Suppressor macrophage (primary cell): ENCODE measurements at places on chromosomes 12 and 14.
A peak's percentile ranks its signal among the peaks of the same experiment; 100 is the strongest.

DNA sequence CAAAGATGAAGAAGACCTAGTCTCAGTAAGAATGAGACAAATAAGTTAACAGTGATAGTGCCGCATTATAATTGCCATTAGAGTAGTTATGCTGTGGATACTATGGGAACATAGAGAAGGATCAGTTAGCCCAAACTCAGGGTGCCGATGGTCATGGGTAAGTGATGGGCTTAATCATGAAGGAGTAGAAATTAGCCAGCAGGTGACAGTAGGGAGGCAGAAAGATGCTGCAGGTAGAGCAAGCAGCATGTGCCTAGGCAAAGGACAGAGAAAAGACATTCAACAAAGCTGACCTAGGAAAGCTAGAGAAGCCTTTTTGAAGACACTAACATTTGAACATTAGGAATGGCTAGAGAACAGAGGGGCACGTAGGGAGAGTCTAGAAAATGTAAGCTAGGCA is 30.6 kb upstream of the PTPRQ start:
- DNase-seq: no peak

- DNase-seq: no peak
These were observed 744 bp downstream of the ATP5MC2 start for GRCh38 chr12:53674977-53675700.

DNA sequence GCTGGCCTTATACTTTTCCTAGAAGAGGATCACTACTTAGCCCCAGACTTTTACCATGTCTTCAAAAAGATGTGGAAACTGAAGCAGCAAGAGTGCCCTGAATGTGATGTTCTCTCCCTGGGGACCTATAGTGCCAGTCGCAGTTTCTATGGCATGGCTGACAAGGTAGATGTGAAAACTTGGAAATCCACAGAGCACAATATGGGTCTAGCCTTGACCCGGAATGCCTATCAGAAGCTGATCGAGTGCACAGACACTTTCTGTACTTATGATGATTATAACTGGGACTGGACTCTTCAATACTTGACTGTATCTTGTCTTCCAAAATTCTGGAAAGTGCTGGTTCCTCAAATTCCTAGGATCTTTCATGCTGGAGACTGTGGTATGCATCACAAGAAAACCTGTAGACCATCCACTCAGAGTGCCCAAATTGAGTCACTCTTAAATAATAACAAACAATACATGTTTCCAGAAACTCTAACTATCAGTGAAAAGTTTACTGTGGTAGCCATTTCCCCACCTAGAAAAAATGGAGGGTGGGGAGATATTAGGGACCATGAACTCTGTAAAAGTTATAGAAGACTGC is 1.5 kb downstream of the MGAT2 start:
- no peak for DNase-seq

GRCh38 chr12:22755629-22756028 is 130.7 kb downstream of the ETNK1 start:
- DNase-seq: peak; percentile 58

DNA sequence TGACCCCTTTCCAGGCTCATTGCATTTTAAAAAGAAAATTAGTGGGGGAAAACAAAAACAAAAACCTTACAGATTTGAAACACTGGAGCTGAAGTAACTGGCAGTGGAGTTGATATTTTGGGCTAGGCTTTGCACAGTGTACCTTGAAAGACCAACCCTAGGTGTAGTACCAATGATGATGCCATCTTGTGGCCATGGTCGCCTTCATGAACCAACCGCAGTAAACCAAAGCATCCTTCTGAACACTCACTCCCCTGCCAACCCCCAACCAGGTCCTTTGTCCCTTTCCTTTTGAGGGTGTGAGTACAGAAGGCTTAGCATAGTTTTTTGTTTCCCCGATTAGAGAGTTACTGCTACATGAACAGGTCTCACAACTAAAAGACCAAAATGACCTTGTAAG is 5.9 kb downstream of the TOMM20L start:
- DNase-seq: no peak

DNA sequence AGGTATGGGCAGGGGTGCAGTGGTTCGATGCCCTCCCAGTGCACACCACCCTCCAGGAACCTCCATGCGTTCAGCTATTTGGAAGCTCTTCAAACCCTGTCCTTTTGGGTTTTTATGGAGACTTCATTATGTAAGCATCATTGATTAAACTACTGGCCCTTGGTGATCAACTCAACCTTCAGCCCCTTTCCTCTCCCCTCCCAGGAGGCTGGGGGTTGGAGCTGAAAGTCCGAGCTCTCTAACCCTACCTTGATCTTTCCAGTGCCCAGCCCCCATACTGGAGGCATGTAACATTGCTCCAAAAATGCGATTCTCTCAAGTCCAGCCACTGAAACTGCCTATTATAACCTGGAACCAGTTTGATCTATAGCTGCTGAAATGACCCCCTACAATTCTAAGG is 188.1 kb downstream of the IPO8 start:
- no peak for DNase-seq

DNA sequence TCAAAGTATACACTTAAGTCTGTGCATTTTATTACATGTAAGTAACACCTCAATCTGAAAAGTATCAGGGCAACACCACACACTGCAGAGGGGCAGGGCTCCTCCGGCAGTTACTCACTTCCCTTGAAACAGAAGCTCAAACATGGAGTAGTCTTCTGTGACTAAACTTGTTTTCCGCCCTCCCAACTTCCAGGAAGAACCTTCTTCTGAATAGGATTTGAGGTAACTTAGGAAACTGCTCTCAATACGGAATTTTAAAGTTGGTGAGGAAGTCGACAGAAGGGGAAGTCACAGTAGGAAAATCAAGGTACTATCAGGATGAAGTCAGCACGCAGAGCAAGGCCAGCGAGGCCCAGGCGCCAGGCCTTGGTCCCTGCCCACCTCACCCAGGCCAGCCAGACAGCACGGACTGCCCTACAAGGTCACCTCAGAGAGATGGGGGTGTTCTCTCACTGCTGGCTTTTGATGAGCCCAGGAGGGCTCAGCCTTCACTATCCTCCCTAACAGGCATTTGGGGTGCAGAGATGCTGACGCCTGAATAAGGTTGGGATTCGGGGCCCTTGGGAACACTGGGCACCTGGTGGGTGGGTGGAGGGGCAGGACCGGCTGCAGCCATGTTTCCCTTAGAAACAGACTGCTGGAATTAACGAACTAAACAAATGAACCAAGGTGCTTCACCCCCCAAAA is 5.8 kb downstream of the ANKRD9 start:
- DNase-seq: no peak

DNA sequence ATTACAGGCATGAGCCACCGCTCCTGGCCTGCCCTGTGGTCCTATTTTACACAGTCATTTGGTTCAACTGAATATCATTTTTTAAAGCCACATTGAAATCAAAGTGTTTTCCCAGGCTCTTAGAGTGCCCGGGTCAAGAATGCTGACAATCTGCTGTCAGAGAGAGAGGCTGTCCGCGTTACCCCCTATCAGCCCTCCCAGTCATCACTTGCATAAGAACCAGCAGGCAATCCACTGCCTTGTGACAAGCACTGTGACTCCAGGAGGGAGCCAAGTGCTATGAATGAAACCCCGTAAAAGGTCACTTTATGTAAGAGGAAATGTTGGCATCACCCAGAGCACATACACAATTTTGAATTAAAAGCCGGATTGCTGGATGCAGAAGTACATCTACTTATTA is 13.5 kb downstream of the PHLDA1 start:
- DNase-seq: peak; percentile 95

GRCh38 chr12:24773996-24774395 is 174.9 kb downstream of the BCAT1 start:
- no peak for DNase-seq

GRCh38 chr14:21049271-21049673 is 7.1 kb downstream of the RNASE7 start:
- DNase-seq: no peak

- DNase-seq: no peak
These were observed 70.7 kb downstream of the SUSD6 start for GRCh38 chr14:69682136-69682535.

GRCh38 chr14:72089625-72090024 is 157.4 kb downstream of the RGS6 start:
- no peak for DNase-seq

- no peak for DNase-seq
These were observed 226.3 kb upstream of the GRIP1 start for GRCh38 chr12:66905201-66905600.

DNA sequence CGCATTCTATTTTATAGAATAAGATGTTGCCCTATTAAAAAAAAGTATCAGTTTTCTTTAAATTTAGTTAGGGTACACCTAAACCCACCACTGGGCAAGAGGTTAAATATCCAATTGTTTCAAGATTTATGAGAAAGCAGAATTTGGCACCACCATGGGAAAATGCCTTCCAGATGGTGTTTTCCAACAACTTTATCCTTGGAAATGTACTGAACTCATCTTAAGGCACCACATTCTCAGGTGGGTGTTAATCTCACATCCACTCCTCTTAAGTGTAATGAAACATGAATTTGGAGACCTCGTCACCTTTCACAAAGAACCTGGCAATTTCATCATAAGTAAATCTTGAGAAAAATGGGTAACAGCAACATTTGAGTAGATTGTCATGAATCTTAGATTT is 13.1 kb downstream of the CBX5 start:
- no peak for DNase-seq

DNA sequence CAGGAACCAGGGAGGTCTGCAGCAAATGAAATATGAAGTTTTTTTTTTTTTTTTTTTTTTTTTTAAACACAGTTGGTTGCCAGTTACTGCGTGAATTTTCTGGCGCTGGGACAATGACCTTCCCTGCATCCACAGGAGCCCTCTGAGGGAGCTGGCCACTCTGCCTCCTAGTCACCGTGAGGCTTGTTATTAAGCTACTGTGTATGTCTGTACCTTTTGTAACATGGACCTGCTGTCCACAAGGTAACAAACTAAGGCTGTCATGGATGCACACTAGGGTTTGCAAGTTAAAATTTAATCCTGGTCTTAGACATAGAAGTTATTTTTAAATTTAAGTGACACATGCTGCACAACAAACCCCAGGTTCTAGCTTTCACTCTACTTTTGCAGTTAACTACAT is 211.0 kb downstream of the SSPN start:
- no peak for DNase-seq

DNA sequence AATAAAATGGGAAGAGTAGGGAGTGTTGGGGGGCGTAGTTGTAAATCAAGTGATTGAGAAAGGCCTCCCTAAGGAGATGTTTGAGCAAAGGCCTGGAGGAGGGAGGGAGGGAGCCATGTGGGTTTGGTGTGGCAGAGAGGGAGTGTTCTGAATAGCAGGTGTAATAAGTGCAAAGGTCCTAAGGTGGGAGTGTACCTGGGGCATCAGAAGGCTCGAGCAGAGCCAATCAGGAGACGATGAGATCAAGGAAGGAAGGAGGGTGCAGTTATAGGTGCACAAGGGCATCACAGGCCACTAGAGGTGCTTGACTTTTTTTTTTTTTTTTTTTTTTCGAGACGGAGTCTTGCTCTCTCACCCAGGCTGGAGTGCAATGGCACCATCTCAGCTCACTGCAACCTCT is 77.9 kb upstream of the PLXNC1 start:
- DNase-seq: no peak

- DNase-seq: no peak
These were observed 63.2 kb upstream of the RFX4 start for GRCh38 chr12:106519607-106520021.

GRCh38 chr14:31090883-31091764 is 64.9 kb upstream of the STRN3 start:
- DNase-seq: peak; percentile 85

DNA sequence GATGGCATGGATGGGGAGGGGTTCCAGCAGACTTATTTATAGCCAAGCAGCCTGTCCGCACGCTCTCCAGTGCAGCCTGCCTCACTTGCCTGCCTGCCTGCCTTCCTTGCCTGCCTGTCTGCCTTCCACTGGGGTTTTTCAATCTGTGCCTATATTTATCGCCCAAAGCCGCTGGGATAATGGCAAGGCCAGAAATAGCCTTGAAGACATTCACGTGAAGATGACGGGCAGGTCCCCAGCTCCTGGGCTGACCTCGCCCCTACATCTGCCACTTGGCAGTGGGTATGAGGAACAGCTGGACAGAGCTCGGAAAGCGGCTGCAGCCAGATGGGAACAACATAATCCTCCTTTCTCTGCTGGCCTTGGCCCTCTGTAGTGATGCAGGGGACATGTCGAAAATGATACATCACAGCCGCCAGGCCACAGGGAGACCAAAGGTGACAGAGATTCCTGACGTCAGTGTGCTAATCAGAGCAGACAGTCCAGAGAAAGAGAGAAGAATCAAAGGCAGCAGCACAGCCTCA is 53.3 kb downstream of the PITPNM2 start:
- DNase-seq: no peak

- peak; percentile 43 for DNase-seq
These were observed 156.0 kb downstream of the SAMD4A start for GRCh38 chr14:54722791-54723432.

DNA sequence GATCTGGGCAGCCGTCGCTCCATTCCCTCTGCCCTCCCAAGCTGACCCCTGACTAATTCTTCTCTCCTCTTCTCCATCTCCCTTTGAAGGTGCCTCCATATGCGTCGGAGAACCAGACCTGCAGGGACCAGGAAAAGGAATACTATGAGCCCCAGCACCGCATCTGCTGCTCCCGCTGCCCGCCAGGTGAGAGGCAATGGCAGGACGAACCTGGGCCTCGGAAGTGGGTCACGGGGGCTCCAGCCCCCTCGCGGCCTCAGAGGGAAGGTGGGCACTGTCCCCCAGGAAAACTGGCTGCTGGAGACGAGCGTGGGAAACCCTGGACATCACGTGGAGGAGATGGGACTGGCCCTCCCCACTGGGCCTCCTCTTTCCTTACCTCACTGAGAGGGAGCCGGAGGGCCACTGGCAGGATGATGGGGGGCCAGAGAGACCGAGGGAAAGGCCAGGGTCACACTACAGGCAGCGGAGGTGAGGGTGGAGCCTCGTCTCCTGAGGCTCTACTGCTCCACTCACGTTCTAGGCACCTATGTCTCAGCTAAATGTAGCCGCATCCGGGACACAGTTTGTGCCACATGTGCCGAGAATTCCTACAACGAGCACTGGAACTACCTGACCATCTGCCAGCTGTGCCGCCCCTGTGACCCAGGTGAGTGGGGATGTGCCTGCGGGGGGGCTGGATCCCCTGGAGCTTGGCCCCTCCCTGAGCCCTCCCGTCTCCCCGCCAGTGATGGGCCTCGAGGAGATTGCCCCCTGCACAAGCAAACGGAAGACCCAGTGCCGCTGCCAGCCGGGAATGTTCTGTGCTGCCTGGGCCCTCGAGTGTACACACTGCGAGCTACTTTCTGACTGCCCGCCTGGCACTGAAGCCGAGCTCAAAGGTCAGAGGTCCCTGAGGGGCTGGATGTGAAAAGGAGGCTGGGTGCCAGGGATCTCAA is 806 bp downstream of the LTBR start:
- DNase-seq: no peak
